ENCODE measurements at places on chromosomes 2 and 18.

- no peak for DNase-seq
Observed at GRCh38 chr2:105411720-105412407, 13.0 kb upstream of the FHL2 start.

GRCh38 chr2:101501443-101501842 is 26.5 kb upstream of the RFX8 start:
- no peak for DNase-seq

DNA sequence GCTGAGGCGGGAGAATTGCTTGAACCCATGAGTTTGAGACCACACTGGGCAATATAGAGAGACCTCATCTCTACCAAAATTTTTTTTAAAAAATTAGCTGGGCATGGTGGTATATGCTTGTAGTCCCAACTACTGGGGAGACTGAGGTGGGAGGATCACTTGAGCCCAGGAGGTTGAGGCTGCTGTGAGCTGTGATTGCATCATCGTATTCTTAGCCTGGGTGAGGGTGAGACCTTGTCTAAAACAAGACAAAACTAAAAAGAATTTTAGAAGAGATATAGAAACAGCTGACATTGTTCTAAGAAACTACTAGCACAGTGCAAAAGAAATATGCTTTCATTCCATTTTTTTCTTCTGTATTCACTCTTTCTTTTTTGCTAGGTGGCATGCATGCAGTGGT is 298.4 kb downstream of the NYAP2 start:
- no peak for DNase-seq

- DNase-seq = no peak
Observed at GRCh38 chr2:230128623-230129342, 60.1 kb upstream of the SLC16A14 start.

DNA sequence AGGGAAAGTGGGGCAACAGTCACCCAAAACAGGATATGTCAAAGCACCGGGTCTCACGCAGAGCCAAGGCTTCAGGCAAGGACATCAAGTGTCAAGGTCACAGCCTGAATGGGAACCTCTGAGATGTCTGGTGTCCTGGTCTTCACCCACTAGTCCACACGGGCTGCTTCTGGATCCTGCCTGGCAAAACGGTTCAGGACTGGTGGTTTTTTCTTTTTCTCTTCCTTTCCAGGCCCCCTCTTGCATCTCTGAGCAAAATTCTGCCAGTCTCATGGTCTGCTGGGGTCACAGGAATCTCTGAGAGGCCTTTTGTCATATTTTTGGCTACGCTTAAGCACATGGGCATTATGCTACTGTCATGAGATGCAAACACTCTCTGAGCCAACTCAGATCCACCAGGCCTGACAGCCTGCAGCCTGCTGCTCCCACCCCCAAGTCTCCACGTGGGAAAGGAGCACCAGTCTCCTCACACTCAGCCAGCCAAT is 518.2 kb upstream of the ZEB2 start:
- DNase-seq = no peak

- no peak for DNase-seq
Observed at GRCh38 chr2:161207941-161208340, 47.7 kb downstream of the TANK start.

- no peak for DNase-seq
Observed at GRCh38 chr2:223283771-223284170, 231.8 kb downstream of the KCNE4 start.

DNA sequence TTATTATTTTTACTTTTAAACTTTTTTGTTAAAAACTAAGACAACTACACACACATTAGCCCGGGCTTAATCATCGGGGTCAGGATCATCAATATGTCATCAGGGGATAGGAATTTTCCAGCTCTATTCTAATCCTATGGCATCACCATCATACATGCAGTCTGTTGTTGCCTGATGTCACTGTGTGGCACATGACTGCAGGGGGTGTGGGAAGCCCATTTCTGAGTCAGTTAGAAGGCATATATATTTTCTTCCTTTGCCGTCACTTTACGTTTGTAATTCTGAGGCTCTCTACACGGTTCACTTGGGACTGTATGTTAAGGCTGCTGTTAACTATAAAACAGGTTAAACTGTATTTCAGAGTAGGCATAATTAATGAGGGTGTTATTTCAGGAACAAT is 144.4 kb upstream of the ITGA6 start:
- DNase-seq = no peak

DNA sequence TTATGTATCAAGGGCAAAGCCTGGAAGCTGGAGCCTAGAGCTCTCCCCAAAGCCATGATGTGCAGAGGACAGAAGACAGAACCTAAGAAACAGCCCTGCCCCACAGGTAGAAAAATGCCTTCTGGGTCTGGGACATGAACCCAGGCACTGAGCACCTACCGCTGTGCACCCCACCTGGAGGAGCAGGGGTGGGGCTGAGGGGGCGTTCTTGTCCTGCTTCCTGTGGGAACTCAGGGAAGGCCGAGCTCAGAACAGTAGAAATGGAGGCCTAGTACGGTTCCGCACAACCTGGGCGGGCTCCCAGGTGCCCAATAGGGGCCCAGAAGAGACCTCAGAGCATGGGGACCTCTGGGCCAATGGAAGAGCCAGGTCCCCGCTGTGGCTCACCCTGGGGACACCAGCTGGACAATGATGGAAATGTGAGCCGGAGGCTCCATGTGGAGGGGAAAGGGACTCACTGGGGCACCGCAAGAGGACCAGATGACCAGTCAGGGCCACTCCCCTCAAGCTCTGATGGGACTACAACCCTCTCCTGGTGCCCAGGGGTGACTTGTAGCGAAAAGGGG is 3.2 kb downstream of the CRACDL start:
- DNase-seq = no peak

- no peak for DNase-seq
Observed at GRCh38 chr2:38239452-38239851, 137.6 kb downstream of the ATL2 start.

DNA sequence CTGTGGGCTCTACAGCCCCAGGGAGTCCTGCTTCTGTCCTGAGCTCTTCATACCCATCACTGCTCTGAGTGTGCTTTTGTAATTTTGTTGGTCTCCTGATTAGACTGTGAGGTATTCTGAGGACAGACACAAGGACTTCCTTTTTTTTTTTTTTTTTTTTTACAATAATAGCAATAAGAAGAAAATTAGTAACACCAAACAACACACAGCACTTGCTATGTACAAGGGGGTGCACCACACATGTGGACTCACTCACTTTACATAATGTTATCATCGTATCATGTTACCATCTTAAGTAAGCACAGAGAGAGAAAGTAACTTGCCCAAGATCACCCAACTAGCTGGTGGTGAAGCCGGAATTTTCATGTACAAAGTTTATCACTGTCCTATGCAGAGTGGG is 34.6 kb downstream of the MBP start:
- no peak for DNase-seq

- no peak for DNase-seq
Observed at GRCh38 chr2:64652231-64653108, 1.2 kb downstream of the SERTAD2 start.

GRCh38 chr2:116491292-116491691 is 1323.2 kb upstream of the DDX18 start:
- no peak for DNase-seq

DNA sequence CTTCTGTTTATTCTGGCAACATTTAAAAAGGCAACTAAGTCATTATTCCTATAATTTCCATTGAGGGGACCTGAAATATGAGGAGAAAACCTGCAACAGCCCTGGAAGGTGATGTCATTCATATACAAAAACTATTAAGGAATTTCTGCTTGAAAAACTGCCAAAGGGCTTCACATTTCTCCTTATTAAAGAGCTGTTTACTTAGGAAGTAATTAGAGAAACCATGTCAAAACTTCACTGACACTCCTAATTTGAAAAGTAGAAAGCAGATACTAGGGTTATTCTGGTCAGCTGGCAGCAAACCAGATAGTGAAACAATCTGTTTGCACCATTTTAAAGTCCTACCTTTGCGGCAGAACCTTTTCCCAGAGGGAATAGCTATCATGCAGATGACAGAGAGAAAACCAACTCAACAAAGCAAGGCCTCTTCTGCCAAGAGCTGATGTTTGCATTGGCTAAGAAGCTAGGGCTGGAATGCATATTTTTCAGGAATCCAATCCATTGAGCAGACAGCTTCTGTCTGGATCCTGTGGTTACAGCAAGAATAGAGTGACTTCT is 592.2 kb upstream of the SYT4 start:
- no peak for DNase-seq

- no peak for DNase-seq
Observed at GRCh38 chr2:134549104-134549503, 169.7 kb downstream of the TMEM163 start.

GRCh38 chr2:73740767-73741166 is 3.6 kb upstream of the TPRKB start:
- no peak for DNase-seq

DNA sequence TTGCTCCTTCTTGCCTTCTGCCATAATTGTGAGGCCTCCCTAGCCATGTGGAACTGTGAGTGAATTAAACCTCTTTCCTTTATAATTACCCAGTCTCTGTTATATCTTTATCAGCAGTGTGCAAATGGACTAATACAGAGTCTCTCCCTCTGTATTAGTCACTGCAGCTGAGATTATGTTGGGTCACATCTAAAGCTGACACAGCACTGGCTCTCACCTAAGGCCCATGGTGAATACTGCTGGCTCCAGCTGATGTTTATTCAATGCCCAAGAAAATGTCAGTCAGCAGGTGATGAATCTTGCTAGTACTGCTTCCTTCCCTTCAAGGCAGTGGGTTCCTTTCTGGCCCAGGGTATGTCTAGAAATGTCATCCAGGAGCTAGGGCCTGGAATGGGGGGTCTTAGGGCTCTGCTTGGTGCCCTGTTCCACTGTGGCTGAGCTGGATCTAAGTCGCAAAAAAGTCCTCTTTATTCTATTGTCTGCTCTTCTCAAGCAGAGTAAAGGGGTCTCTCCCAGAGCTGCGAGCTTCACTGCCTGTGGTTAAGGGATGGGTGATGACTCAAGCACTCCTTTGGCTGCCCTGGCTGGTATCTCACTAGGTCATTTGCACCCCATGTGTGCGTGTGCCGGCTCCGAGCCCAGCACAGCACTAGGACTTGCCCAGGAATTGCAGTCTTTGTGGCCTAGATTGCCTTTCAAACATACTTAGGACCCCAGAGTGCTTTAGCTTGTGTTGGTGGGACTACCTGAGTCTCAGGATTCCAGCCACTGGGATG is 29.9 kb downstream of the PPP1R1C start:
- DNase-seq = no peak

DNA sequence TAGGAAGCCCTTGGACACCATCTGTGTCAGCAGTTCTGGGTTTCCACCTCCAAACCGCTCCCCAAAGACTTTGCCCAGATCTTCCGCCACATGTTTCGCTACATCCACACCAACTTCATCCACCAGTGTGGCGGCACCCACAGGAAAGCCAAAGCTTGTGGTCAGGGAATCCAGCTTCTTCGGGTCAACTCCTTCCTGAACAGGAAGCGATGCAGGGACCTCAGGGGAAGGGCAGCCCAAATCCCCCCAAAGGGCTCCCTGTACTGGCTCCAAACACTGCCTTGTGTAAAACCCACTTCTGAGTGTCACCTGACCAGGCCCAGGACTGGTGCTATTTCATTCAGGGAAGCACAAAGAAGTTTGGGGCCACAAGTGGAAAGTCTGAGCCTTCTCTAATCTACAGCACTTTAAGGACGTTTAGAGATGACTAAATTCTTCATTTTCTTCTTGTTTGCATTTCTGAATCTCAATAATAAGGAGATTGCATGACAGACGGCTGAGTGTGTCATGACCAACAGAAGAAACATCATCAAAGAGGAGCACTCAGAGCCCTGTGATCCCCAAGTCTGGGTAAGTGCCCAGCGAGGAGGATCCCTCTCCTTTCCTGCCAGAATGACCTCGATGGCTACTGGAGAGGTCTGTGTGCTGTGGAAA is 20.8 kb downstream of the GAREM2 start:
- DNase-seq = no peak

GRCh38 chr18:47995654-47996053 is 65.2 kb upstream of the SMAD2 start:
- DNase-seq = no peak

DNA sequence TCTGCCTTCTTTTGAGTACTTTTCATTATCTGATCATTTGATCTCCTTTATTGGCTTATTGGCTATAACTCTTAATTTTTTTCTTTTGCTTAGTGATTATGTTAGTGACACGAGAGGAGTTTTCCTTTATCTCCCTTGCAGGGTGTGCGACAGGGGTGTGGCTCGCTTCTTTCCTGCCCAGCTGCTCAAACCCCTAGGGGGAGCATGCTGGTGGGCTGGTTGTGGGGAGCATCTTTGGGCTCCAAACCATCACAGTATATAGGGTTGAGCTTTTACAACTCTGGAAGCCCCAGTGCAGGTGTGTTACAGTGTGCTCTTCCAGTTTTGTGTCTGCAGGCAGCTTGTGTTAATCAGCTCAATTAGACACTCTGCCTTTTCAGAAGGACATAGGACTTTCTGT is 357.0 kb upstream of the TMEFF2 start:
- DNase-seq = no peak

DNA sequence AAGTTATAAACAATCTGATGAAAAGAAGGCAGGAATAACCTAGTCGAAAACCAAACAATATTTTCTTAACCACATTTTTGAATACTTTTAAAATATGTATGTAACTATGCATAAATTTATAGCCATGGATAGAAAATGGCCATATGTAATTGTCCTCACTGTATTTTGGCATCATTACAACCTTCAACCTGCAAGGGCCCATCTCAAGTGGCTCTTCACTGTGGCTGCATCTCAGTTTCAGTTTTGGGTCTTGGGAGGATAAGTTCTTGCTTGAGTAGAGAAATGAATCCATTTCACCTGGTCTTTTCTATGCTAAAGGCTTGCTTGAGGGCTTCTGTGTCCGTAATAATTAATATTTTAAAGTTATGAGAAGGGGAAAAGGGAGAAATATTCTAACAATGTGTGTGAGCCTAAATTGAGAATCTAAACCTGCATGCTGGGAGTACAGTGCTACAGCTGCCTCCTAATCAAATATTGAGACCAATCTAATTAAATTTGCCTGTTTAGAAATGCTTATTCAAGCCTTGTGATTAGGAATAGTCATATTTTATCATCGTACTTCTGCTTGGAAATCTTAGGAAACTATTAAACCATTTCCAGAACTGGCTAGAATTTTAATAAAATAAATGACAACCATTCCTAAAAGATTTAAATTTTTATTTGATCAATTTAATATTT is 92.5 kb downstream of the EML4 start:
- no peak for DNase-seq

DNA sequence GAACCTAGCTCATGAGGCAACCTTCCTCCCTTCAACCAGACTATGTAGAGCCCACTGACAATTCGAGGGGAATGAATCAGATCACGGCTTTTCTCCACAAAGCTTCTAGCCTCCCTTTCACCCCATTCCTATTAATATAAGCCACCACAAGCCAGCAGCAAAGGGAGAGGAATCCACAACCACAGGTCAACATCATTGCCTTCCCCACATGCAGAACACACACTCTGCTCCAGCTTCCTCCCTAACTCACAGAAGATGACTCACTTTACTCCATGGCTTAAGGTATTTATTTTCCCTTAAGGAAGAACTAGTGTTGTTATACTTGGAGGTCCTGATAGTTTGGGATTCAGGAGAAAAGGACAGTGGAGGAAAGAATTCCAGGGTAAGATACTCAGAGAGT is 272.2 kb downstream of the C1D start:
- no peak for DNase-seq

- no peak for DNase-seq
Observed at GRCh38 chr2:140627136-140627535, 1503.7 kb downstream of the LRP1B start.

GRCh38 chr2:99701503-99701902 is 211.7 kb upstream of the REV1 start:
- DNase-seq = no peak

Data from stimulated activated CD4-positive, alpha-beta T cell treated with anti-CD3 and anti-CD28 coated beads, Interleukin-2, amount 100 ng/mL, for 4 hours (primary cell).